Large intestine (tissue), 12 donors: ENCODE measurements at places on chromosomes 6 and 20. TPM values are rescaled to one million over a fixed set of nuclear protein-coding genes. Genes with fewer than 3 reads are reported as not detected.

DNA sequence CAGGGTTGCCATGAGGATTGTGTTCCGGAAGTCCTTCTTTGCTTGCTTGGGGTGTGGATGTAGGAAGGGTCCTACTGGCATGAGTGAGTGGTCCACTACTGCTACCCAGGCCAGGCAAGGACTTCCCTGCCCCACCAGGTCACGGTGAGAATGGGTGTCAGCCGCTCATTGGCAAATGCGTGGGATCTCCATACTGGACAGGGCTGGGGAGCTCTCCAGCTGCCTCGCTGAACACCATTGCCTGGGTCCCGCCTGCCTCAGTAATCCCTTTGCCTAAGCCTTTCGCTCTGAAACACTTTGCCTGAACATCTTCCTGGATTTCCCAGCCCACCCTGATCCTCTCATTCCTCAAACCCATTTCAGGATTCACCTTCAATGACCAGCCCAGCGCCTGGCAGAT, 59.5 kb downstream of the CTCFL start:
- no peak for DNase-seq

DNA sequence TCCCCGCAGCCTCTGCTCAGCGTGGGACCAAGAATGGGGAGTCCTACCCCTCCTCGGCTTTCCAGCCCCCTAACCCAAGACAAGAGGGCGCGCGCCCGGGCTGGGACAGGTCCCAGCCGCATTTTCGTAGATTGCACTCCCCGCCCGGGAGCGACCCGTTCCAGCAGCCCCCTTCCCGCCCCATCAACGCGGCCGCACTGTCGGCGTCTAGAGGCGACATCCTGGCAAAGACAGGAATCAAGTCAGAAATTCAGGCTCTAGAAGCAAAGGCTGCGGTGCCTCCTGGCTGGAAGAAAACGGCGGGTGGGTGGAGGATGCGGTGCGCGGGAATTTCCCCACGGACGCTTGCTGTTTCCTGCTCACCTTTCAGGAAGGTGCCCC, 957 bp downstream of the PROKR2 start:
- no peak for DNase-seq

DNA sequence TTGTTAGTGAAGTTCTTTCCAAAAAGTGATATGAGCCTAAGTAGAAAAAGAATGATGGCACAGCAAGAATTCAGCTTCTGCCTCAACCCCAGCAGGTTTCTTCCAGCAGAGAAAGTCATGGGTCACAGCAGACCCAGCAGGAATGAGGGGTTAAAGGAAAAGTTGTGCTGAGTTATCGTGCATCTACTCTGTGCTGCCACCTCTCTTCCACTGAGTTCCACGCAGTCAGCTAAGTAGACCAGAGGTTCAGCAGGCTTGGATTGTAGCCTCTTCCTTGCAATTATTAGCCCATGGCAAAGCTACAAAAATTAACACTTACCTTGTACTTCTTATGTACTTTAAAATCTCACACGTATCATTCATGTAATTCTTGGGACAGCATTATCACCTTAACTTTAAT, 510.8 kb downstream of the PTPRT start:
- no peak for DNase-seq

GRCh38 chr6:36855750-36856149, 16.5 kb upstream of the CPNE5 start:
- DNase-seq: no peak

- DNase-seq: peak; percentile 93
These were observed 37.6 kb upstream of the CLIC5 start for GRCh38 chr6:46053039-46053933.

- DNase-seq: no peak
These were observed 716.0 kb downstream of the KIF16B start for GRCh38 chr20:15857173-15857784.

DNA sequence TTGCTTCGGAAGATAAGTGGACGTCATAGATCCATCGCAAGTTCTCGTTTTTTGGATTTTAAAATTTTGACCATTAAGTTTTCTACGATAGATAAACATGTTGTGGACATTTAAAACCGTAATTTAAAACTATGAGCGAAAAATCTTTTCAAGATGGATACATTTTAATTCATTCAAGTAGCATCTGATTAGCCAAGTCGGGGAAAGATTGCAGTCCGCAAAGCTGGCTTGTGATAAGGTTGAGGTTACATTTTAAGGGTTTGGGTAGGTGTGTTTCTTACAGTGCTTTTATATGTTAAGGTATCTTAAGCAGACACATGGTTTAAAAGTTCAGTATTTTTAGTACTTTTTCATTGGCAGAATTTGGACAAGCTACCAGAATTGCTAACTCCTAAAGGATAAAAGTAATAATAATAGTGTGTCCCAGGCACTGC, 1.2 kb downstream of the WTAP start:
- no peak for DNase-seq

GRCh38 chr6:5108068-5108467, 22.9 kb downstream of the PPP1R3G start:
- DNase-seq: no peak

DNA sequence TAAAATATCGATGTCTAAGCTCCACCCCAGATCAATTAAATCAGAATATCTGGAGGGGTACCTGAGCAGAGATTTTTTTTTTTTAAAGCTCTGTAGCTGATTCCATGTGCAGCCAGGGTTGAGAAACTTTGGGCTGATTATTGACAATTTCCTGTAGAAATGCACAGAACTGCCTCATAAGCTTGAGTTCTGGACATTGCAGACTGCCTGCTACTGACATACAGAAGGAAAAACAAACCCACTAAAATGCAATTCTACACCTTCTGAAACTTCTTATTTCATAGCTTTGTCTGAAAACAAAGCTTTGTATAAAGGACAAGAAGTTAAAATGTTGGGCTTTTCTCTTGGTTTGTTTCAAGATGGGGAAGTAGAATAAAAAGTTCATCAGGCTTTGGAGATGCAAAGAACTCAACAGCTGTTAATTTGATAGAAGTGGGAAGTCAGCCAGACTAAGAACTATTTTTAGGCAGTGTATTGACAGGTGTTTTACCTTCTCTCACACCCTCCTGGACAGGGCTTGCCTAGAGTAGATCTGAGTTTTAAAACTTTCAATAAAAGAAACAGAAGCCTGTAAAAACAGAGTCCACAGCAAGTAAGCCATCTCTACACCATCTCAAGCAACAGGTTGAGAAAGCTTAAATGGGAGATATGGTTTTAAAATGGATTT, 147.7 kb downstream of the KCNQ5 start:
- DNase-seq: no peak

- DNase-seq: peak; percentile 52
These were observed 563 bp upstream of the SRSF3 start for GRCh38 chr6:36593569-36594028.

DNA sequence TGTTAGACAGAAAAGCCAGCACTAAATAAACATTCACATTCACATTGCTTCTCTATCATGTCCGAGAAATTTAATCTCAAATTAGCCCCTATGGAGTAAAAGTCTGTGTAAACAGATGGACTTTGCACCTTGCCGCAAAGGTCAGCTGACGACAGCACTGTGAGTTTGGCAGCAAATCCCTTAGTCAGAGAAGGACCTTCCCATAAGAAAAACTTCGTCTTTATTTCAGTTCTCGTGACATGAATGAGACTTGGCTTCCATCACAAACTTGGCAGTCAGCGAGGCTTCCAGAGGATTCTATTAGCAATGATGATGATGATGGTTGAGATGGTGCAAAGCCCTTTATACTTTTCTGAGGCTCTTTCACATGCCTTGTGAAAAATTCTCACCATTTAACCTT, 133.7 kb upstream of the IFNGR1 start:
- DNase-seq: peak; percentile 85

GRCh38 chr6:24759718-24760117, 15.0 kb upstream of the GMNN start:
- no peak for DNase-seq

DNA sequence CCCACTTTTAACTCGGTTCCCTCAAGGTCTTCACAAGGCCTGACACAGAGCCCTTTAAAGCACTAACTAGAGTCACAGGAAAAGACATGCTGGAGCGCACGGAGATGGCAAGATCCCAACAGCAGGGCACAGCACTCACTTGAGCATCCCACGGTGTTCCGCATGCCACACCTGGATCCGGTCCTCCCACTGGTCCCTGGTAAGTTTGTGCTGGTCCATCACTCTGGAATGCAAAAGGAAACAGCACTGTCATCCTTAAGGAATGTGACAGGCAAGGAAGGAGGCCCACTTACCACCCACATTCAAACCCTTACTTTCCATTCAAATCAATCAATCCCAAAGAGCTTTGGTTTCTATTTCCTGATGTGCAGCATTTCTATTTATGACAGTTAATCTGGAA, 34.7 kb downstream of the EZR start:
- no peak for DNase-seq

DNA sequence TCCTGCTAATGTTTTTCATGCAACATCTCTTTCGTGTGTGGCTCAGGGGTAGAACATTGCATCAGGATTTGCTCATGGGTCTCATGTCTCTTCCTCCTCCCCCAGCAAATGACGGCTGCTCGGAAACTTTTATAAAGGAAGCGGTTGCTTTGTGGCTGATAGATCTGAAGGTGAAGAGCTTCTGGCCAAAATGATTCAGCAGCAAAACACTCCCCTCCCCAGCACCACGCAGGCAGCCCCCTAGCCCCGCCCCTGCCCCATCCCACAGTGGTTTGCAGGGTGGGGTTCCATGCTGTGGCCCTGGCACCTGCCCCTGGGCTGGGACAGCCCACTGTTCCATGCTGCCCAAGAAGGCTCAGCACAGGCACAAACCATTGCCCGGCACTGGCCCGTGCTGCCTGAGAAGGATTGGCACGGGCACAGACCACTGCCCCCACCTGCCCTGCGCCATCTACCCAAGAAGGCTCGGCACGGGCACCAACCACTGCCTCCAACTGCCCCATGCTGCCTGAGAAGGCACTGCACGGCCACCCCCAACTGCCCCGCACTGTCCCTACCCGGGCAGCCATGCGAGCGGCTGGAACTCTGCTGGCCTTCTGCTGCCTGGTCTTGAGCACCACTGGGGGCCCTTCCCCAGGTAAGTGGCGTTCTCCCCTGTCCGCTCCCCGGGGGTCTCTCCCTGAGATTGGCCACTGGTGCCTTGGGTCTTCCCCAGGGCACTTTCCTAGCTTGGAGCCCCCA, at the start of gene CST7:
Gene CST7, plus strand, starts transcription at position 331 of the 741 bp plus-strand sequence. Its CDS starts 237 bp downstream, at position 568.
- no peak for DNase-seq

- DNase-seq: no peak
These were observed 26.5 kb downstream of the TOMM6 start for GRCh38 chr6:41813956-41814355.

DNA sequence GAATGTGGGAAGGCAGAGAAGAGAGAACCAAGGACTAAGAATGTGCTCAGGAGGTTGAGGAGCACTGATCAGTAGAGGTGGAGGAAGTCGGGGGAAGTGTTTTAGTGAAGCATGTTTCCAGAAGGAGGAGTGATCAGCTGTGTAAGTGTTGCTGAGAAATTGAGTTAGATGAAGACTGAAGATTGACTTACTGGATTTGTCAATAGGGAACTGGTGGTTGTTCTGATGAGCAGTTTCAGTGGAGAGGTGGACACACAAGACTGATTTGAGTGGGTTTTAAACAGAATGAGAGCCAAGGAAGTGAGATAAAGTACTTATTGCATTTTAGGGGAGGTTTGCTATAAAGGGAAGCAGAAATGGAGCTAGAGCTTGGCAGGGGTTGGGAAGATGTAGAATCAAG, 182.6 kb downstream of the CDKAL1 start:
- no peak for DNase-seq

DNA sequence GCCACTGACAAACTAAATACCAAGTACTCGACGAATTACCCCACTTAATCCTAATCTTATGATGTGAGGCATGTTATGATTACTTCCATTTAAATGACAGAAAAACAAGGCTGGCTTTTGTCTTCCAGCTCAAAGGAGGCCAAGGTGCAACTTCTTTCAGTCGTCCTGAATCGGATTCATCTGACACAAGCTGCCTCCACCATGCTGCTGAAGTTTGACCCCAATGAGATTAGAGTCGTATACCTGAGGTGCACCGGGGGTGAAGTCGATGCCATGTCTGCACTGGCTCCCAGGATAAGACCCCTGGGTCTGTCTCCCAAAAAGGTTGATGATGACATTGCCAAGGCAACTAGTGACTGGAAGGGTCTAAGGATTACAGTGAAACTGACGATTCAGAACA, 71.0 kb downstream of the CHD6 start:
- peak; percentile 28 for DNase-seq

DNA sequence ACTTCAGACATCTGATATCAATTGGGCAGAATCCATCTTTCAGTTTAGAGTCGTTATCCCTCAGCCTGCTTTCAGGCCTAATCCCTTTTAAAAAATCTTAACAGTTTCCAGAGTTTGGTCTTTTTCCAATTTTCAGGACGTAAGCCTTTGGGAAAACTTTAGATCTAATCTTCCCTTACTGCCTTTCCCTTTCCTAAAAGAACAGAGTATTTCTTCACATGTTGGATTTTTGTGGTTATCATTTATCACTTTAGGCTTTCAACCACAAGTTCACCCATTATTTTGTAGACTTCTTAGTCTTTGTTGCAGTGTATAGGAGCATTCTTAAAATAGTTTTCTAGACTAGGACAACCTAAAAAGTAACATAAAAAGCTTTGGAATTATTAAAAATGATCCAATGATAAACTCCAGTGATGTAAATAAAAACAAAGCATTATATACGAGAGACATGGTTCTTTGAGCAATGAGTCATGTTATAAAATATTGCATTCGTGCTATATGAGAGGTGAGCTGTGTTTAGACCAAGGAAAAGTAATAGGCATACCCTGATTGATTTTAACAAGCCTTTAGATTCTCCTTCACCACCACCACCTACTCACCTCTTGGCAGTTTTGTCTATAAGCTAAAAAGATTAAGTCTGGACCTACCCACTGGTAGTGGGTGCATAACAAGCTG, 90.4 kb upstream of the MCHR2 start:
- DNase-seq: no peak

DNA sequence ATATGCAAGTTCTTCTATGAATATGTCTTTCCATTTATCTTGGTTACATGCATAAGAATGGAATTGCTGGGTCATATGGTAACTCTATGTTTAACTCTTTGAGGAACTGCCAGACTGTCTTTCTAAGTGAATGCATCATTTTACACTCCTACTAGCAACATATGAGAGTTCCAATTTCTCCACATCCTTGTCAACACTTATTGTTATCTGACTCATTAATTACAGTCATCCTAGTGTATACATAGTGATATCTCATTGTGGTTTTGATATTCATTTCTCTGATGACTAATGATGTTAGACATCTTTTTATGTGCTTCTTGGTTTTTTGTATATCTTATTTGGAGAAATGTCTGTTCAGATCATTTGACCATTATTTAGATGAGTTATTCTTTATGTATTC, 96.7 kb upstream of the LAMP5 start:
- no peak for DNase-seq

The SPTLC3 gene
- 42.0 TPM for polyA plus RNA-seq

The TBCC gene
- polyA plus RNA-seq: 23.6 TPM

The NRSN1 gene
- 10.0 TPM for polyA plus RNA-seq

The UTRN gene
- polyA plus RNA-seq: 50.8 TPM

The ZNF341 gene
- polyA plus RNA-seq: 3.3 TPM

The HLA-DPB1 gene
- 75.0 TPM for polyA plus RNA-seq

The TCP11 gene
- polyA plus RNA-seq: 0.09 TPM

The ADGRF1 gene
- 1.2 TPM for polyA plus RNA-seq

The ELOVL4 gene
- polyA plus RNA-seq: 3.3 TPM

The SLC22A2 gene
- 0.04 TPM for polyA plus RNA-seq

The HLA-DPA1 gene
- 163 TPM for polyA plus RNA-seq

The PRDM13 gene
- polyA plus RNA-seq: 0.03 TPM

The GPR63 gene
- polyA plus RNA-seq: 2.6 TPM

The OPRM1 gene
- 0.67 TPM for polyA plus RNA-seq

The WFDC10B gene
- polyA plus RNA-seq: not detected
